ENCODE measurements at places on chromosomes 13 and 19.

- DNase-seq, result no peak
Measured at GRCh38 chr13:75752826-75753225, 116.7 kb downstream of the LMO7 start.

- no peak for DNase-seq
Measured at GRCh38 chr13:76822698-76823267, 63.4 kb downstream of the KCTD12 start.

- DNase-seq, result no peak
Measured at GRCh38 chr13:80957019-80957655, 616.2 kb upstream of the SPRY2 start.

- no peak for DNase-seq
Measured at GRCh38 chr19:45560038-45560437, 24.6 kb downstream of the OPA3 start.

DNA sequence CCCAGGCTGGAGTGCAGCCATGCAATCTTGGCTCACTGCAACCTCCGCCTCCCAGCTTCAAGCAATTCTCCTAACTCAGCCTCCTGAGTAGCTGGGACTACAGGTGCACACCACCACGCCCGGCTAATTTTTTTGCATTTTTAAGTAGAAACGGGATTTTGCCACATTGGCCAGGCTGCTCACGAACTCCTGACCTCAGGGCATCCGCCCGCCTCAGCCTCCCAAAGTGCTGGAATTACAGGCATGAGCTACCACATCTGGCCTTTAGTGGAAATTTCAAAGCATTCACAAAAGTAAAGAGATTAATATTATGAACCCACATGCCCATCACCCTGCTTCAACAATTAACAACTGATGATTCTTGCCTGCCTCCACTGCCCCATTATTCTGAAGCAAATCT is 20.5 kb upstream of the LATS2 start:
- DNase-seq, result no peak

DNA sequence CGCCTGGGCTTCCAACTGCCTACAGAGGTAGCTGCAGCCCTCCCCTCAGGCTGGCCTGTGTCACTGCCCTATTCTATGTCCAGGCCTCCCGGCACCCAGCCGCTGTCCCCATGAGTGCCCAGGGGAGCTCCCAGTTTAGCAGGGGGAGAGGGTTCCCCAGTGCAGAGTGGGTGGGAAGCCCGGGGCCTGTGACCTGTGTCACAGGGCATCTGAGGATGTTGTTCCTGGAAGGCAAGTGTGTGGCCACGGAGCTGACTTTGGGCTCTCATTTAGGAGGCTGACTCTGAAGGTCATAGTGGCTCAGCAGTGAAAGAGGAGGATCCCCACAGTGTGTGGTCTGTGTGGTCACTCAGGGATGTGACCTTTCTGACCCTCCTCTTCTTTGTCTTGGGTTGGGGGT is 25.1 kb downstream of the PPP1R37 start:
- DNase-seq, result no peak

GRCh38 chr13:66689037-66689619 is 541.0 kb downstream of the PCDH9 start:
- peak; percentile 17 for DNase-seq

GRCh38 chr19:48194041-48194843 is 23.8 kb downstream of the ZSWIM9 start:
- no peak for DNase-seq

GRCh38 chr13:54445453-54445852 is 1416.8 kb downstream of the OLFM4 start:
- no peak for DNase-seq

DNA sequence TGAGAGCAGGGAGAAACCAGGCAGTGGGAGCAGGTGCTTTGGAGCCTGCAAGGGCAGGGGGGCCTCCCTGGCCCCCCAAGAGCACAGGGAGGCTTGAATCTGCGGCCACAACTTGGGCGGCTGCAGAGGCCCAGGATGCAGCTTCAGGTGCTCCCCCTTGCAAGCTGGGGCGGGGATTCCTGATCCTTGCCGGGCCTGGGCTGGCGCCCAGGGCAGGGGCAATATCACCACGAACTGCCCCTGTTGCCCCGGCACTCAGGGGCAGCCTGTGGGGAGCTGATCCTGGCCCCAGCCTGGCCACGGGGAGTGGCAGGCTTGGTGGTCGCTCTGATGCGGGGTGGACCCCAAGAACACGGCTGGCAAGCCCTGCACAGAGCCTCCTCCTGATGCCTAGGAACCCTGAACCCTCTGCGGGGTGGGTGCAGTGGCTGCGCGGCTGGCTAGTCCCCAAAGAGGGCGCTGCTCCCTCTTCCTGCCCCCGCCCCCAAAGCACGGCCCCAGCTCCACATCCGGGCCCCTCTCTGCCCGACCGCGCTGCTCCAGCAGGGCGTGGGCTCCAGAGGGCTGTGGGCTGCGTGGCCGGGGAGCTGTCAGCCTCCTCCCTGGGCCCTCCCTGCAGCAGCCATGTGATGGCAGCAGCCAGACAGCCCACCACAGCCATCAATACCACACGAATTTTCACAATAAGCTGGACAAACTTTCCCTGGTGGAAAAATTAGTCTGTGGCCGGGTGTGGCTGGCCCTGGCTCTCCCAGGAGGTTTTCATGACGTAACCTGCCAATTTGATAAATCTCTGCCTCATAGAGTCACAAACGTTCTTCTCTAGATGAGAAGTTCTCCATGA is 21.0 kb downstream of the TNFSF9 start:
- DNase-seq, result no peak

- DNase-seq, result no peak
Measured at GRCh38 chr13:34162544-34162933, 344.6 kb downstream of the RFC3 start.

DNA sequence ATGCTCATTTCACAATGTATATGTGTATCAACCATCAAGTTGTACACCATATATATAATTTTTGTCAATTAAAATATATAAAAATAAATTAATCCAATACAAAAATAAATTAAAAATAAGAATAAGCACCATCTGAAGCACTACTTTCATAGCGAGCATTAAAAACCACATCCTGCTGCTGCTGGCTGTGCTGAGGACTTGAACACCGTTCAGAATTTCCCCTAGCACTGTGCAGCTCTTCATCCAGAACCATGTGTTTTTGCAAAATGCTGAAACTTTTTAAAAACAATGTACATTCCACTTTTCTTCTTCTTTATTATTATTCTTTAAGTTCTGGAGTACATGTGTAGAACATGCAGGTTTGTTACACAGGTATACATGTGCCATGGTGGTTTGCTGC is 40.0 kb upstream of the FOXO1 start:
- no peak for DNase-seq
